GM23338 (cell line): ENCODE measurements at places on chromosomes 5 and 9.
A peak's percentile ranks its signal among the peaks of the same experiment; 100 is the strongest.

DNA sequence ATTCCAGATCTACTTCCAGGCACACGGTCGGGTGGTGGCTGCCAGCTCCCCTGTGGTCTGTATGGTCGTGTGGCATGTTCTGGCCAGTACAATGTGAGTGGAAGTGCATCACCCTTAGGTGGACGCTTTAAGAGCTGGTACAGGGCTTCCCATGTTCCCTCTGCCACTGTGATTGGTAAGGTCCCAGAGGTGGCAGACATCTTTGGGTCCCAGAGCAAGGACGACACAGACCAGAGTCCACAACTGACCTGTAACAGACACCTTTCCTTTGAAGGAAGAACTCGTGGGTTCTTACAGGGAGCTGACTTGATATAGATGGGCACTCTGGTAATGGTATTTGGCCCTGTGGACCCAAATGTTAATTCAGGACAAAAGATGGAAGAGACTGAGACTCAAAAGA, 90.0 kb upstream of the GDNF start:
- DNase-seq, result no peak

- DNase-seq, result no peak
Measured at GRCh38 chr5:105929858-105930257, 1740.9 kb downstream of the EFNA5 start.

DNA sequence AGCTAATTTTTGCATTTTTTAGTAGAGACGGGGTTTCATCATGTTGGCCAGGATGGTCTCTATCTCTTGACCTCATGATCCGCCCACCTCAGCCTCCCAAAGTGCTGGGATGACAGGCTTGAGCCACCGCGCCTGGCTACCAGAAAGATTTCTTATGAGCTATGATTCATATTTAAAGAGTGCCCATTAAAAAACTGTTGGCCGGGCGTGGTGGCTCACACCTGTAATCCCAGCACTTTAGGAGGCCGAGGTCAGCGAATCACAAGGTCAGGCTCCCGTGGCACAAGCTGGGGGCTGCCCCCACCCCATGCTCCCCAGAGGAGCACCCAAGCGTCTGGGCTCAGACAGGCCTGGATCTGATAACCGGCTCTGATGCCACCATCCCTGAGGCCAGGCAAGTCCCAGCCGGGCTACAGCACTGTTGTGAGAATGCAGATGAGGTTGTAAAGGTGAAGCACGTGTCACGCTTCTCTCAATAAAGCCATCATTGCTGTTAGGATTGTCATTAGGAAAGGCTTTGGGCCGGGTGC, 13.9 kb downstream of the QRFP start:
- no peak for DNase-seq

DNA sequence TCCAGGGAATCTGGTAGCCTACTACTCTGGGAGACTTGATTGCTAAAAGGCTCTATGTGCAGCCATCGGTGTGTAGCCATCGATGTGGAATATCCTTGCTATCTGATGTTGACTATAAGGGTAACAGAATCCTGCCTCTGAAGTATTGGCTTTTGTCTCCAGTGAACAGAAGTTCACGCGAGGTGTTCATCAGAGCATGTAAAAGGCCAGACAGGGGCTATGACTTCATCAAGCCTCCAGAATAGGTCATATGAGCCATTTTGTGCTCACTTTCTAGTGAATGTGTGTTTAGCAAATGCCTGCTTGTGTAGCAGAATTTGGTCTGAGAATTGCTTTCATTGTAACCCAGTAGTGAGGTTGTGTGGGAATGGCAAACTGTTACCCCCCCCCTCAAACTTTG, 66.8 kb upstream of the RAD23B start:
- DNase-seq, result no peak

DNA sequence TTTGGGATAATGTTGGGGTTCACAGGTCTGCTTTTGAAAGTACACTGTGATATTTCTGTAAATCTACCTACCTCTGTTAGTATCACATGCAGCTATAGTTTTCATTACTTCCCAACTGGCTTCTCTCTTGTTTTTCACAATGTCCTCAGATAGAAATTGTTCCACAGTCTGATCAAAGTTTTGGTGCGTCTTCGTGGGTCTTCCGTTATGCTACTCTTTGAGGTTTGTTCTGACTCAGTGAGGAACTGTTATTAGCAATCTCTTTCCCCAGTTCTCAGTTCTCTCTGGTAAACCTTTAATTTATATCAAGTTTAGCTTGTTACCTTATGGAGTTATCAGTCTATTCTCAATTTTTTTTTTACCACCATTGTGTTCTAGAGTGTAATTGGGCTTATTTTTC, 2061.2 kb upstream of the CDH9 start:
- no peak for DNase-seq

DNA sequence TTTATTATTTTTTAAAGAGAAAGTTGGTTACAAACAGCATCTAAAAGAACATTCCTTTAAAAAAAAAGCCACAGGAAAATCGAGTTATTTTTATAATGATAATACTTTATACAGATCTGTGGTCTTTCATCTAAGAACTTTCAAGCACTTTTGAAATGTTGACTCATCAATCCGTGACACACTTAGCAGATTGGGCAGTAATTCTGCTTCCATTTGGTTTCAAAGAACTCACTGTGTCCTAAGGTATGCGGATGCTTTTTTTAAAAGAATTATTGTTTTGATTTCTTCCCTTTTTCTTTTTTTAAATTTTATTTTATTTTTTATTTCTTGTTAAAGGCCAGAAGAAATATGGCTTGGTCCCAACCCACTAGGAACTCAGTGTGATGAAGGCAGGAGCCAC, 147.8 kb downstream of the AOPEP start:
- DNase-seq, result no peak

DNA sequence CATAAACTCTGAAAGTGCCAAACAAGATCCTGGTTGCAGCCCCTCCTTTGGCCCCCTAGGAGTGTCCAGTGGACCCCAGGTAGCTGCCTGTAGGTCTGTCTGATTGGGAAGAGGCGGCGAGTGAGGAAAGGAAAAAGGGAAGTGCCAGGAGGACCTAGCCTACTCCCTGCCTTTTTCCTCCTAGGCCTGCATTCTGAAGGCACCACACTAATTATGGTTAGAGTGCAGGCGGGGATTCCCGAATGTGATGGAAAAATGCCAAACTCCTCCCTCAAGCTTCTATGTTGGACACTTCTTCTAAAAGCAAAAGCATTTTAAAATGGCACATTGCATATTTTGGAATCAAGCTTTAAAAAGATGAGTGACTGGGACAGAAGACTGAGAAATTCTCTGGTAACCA, 83.2 kb upstream of the SMIM15 start:
- no peak for DNase-seq

- peak; percentile 41 for DNase-seq
Measured at GRCh38 chr5:174726916-174727793, 2.8 kb downstream of the MSX2 start.

DNA sequence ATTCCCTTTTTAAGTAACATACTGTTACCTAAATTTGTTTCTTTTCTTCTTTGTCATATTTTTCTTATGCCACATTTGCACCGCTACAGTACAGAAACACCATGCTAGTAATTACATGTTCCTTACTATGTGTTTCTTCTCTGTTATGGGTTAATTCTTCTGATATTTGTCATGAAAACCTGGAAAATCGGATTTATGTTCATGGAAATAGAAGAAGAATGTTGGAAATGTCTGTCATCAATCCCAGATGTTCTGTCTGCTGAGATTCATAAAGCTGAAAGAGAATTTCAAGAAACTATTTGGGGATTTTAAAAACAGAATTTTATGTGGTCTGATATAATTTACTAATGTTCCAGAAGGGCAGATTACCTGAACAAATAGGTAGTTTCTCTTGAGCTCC, 305.2 kb upstream of the NREP start:
- DNase-seq, result no peak

DNA sequence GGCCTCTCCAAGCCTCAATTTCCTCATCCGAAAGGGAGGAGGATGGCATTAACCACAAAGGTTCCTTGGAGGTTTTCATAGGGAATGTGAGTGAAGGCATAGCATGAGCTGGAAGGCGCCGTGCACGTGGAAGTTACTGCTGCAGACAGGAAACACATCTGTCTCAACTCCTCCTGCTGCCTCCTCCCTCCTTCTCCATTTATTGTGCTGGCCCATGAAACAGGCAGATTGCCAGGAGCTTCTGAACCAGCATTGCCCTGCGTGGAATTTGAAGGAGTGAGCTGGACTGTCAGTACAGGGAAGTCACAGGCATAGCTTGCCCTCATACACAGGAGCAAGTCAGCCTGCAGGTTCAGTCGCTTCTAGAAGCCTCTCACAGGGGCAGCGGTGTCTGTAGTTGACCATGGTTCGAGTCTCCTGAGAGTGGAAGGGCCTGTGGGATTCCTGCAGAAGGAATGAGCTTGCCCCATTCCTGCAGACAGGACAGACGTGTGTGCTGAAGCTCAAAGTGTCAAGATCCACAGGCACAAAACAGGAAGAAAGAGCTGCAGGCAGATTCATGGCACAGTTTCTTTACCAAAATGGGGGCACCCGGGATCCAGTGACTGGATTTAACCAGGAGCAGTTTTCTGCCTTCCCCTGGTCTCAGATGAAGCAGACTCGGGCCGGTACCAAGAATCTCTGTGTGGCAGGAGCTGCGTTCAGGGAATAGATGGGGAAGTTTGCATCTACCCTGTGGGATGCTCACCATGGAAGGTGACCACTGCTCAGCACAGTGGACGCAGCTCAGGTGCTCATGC, 48.7 kb upstream of the CTSL start:
- DNase-seq, result no peak

GRCh38 chr5:23823521-23823920, 316.1 kb downstream of the PRDM9 start:
- DNase-seq, result no peak

GRCh38 chr9:7456377-7456776, 343.2 kb downstream of the DMAC1 start:
- no peak for DNase-seq
